ENCODE measurements at places on chromosomes 5 and 9. TPM values are rescaled to one million over a fixed set of nuclear protein-coding genes. Genes with fewer than 3 reads are reported as not detected.

DNA sequence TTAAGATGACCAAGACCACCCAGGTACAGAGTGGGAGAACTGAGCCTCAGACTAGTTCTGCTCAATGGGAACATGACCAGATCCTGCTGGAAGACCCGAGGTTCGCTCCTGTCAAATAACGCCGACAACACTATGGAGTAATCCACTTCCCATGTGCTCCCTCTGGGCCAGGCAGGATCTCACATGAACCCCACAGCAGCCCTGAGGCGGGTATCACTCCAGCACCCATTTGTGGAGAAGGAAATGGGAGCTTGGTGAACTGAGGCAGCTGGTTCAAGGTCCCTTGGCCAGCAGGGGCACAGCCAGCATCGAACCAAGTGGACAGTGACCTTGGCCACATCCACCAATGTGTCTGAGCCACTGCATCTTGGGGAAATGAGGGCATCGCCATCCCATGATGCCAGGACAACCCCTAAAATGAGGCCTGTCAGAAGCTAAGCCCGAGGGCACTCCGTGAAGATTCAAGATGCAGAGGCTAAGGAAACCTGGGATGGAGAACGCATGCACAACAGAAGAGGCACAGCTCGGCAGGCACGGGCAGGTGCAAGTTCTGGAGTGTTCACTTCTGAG is 8.5 kb downstream of the ANKS6 start:
- no peak for DNase-seq

The MLANA gene
- total RNA-seq = not detected

The RLN2 gene
- total RNA-seq = 4.7 TPM

The PRLR gene
- 2.5 TPM for total RNA-seq

DNA sequence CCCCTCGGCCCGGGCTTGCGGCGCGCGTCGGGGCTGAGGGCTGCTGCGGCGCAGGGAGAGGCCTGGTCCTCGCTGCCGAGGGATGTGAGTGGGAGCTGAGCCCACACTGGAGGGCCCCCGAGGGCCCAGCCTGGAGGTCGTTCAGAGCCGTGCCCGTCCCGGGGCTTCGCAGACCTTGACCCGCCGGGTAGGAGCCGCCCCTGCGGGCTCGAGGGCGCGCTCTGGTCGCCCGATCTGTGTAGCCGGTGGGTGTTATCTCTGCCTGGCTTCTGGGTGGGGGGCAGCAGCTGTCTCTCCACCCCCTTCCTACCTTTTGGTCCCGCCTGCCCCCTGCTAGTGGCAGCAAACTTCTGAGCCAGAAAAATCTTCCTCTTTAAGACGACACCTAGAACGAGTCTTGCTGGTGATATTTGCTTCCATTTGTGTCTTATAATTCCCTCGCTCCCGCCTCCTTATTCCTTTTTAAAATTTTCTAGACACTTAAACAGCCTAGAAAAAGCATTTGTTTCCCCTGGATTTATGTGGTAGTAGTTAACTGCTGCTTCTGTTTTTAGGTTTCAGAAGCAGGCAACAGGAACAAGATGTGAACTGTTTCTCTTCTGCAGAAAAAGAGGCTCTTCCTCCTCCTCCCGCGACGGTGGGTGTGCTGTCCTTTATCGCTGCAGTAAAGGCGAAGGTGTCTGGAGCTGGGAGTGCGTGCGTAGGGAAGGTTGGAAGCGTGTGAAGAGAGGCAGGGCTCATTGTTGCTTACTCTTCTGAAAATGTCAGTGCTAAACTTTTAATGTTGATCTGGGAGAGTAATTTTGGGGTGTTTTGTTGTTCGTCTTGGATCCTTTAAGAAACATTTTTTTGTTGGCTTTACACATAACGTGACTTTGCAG is 554 bp downstream of the JAK2 start:
- no peak for DNase-seq

DNA sequence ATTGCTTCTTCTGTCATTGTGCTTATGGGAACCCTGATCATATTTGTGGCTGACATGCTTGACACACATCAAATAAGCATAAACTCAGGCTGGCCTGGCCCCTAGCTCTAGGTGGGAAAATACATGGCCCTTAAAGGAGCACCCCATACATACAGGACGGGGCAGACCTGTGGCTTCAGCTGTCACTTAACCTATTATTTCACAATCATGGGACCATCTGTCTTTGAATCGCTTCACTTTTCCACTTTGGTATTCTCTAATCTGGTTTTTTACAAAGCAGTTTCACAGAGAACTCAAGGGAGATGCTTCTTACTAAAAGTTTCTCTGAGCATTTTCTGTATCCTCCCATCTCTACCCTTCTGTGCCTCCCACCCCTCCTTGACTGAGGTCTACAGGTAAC is 34.6 kb upstream of the LRRTM2 start:
- DNase-seq = no peak

The FAM169A gene
- total RNA-seq = 83.1 TPM

The HAPLN1 gene
- 1.3 TPM for total RNA-seq

The FAM151B gene
- total RNA-seq = 1.1 TPM
